ENCODE measurements at places on chromosomes 11 and 22. TPM values are rescaled to one million over a fixed set of nuclear protein-coding genes. Genes with fewer than 3 reads are reported as not detected.

Gene SPDYC
- total RNA-seq: not detected

Gene RIMBP3B
- not detected for total RNA-seq

Gene MS4A4A
- not detected for total RNA-seq

Gene DLG2
- total RNA-seq: 0.21 TPM

Gene THRSP
- not detected for total RNA-seq

Gene RASSF7
- total RNA-seq: 37.3 TPM

Gene LRFN4
- 11.1 TPM for total RNA-seq

Gene TRPM5
- not detected for total RNA-seq

Gene OR6A2
- total RNA-seq: not detected

Gene C22orf15
- 0.35 TPM for total RNA-seq

Gene ANGPTL5
- total RNA-seq: not detected

Gene TBCEL
- 9.7 TPM for total RNA-seq

- DNase-seq: no peak
Measured at GRCh38 chr22:44349594-44349993, 36.8 kb upstream of the SHISAL1 start.

- no peak for DNase-seq
Measured at GRCh38 chr11:60838132-60838531, 3.8 kb upstream of the CCDC86 start.

- no peak for DNase-seq
Measured at GRCh38 chr11:66614073-66614472, 2.4 kb upstream of the RBM14 start.

- DNase-seq: peak; percentile 40
Measured at GRCh38 chr11:130673698-130674097, 225.3 kb downstream of the ADAMTS15 start.

DNA sequence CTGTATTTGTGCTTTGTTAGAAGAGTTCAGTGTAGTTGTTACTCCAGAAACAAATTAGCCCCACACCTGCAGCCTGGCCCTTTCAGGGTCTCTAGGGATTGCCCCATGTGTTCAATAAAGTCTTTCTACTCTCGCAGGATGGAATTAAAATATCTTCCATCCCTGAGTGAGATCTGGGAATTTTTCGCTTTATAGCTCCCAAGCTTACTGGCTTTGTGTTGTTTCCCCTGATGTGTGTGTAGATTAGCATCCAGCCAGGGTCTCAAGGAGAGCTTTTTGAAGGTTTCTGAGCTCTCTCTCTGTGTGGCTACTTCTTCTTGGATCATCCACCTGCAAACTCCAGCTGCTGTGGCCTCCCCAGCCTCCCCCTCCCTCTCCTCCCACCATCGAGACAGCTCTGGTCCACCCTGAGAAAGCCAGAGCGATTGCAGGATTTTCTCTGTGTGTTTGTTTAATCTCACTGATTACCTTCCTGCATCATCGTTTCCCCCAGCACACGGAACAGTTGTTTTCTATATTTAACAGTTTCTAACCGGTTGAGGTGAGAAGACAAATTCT is 553.5 kb downstream of the TBC1D22A start:
- DNase-seq: no peak

DNA sequence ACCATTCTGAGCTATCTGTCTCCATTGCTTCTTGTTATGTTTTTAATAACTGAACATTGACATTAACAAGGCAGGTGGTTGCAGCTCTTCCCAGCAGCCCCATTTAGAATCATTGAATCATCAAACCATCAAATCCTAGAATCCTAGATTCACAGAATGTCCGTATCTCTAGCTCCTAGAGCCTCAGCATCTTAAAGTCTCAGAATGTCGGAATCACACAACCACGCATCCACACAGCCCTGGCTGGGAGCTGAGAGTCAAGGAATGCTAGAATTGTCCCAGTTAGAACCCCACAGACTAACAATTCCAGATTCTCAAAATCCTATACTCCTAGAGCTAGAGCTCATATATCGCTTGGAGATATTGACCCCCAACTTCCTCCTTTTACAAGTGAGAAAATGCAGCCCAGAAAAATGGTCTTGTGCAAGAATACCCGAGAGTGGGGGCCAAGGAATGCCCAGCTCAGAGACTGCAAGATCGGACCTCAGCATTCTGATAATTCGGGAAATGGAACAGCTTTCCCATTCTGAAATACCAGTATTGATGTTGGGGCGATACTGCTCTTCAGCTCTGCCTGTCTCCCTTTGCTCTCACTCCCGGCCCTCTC is 38.8 kb downstream of the PDE2A start:
- DNase-seq: no peak

DNA sequence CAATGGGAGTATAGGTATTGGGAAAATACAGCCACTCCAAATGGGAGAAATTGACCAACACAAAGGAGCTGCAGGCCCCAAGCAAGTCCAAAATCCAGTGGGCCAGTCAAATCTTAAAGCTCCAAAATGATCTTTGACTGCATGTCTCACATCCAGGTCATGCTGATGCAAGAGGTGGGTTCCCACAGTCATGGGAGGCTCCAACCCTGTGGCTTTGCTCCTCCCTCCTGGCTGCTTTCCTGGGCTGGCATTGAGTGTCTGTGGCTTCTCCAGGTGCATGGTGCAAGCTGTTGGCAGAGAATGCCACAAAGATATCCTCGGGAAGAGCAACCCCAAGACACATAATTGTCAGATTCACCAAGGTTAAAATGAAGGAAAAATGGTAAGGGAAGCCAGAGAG is 80.8 kb downstream of the IGLL5 start:
- no peak for DNase-seq

GRCh38 chr11:118572981-118573550 is 857 bp downstream of the ARCN1 start:
- DNase-seq: peak; percentile 42

GRCh38 chr11:19079643-19080440 is 19.3 kb upstream of the MRGPRX2 start:
- DNase-seq: peak; percentile 93

DNA sequence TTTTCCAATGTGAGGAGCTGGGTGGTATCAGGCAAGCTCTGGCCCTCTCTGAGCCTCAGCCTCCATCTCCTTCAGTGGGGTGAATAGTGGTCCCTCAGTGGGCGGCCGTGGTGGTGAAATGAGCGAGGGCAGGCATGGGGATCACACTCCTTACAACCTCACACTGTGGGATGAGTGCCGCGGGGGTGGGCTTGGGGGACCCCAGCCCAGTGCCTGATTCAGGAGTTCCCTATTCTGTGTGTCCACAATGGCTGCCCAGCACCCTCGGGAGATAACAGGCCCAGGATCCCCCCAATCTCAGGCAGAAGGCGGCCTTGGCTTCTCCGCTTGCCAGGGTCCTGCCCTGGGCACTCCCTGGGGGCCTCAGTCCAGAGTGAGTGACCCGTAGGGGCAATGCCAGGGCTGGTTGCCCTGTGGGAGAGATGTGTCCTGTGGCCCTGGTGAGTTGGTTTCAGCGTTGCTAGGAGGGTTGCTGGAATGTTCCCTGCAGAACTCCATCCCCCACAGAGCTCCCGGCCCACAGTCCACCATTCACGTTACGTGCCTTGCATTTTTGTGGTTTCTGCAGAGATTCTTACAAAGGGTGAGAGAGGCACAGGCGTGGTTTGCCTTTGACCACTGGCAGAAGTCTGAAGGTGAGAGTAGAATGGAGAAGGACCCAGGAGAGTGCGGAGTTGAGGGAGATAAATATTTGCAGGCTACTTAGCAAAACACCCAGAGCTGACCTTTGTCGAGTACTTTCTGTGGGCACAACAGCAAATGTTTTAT is 2.9 kb downstream of the ALDH3B1 start:
- DNase-seq: peak; percentile 76

GRCh38 chr11:96134602-96135001 is 208.4 kb downstream of the MAML2 start:
- DNase-seq: peak; percentile 55

- DNase-seq: no peak
Measured at GRCh38 chr11:87290304-87290922, 252.7 kb downstream of the TMEM135 start.

DNA sequence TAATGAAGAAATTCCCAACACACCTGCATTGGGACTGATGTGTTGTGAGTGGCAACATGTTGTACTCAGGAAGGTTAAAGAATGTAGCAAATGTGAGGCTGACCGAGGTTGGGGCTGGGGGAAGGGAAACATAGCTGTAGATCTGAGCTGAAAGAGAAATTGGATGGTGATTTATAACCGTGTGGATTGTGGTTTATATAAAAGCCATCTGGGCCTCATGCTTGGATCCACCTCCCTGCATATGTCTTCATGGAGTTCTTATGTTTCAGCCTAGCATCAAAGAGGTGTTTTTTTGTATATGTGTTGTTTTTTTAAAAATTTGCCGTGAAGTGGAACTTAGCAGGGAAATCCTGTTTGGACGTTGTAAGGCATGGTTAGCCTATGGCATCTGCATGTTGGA is 141.3 kb downstream of the NAV2 start:
- no peak for DNase-seq

DNA sequence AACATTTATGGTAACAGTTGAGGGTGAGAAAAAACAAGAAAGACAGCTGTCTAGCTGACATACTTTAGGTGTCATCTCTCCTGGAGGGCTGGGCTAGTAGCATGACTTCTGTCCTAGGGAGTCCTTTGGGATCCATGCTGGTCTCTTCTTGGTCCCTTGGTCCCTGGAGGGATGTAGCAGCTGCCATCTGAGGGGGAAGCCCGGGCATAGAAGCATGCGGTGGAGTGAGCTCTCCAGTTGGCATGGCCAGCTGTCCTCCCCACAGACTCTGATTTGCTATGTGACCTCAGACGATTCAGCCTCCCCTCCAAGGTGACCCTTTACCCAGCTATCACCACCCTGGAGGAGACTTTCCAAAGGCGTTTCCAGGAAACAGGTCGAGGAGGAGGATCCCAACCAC is 28.7 kb downstream of the POU2F3 start:
- no peak for DNase-seq

GRCh38 chr11:86162239-86162638 is 82.3 kb upstream of the EED start:
- DNase-seq: peak; percentile 81

- no peak for DNase-seq
Measured at GRCh38 chr22:36252754-36253522, at the start of gene APOL1. TSS of gene APOL1 (plus strand) at chr22:36253133. CDS start at chr22:36254956, 1,823 bp downstream.

DNA sequence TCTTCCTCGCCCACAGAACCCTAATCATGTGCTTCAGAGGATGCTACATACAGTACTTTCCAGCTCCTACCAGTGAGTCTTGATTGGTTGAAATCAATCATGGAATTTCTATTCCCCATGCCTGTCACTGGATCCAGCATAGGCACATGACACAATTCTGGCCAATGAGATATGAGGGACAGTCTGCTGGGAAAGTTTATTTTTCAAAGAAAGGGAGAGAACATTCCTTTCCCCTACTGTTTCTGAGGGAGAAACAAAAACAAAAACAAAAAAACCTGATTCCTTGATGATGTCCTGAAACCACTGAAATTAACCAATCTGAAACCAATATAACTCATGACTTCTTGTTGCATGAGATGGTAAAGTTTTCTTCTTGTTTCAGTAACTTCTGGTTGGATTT is 3.3 kb upstream of the RCN1 start:
- DNase-seq: no peak

- DNase-seq: peak; percentile 77
Measured at GRCh38 chr11:70399681-70400112, 1.4 kb downstream of the CTTN start.

DNA sequence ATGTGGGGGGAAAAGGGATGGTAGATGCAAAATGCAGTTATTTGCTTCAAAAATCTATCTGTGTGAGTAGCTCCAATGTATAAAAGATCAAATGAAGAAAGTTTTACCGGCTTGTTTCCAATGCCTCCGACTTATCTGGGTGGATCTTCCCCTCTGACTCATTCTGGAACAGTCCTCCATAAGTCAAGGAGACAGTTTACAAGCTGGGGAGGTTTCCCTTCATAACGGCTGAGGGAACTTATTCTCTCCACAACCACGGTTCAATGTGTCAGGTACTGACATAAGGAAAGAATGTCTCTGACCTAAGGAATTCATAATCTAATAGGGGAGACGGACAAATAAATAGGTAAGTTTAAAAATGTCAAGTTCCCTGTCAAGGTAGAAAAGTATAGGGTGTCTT is 49.7 kb upstream of the BIRC3 start:
- DNase-seq: peak; percentile 79

- DNase-seq: no peak
Measured at GRCh38 chr11:20109731-20110445, 50.4 kb downstream of the DBX1 start.

DNA sequence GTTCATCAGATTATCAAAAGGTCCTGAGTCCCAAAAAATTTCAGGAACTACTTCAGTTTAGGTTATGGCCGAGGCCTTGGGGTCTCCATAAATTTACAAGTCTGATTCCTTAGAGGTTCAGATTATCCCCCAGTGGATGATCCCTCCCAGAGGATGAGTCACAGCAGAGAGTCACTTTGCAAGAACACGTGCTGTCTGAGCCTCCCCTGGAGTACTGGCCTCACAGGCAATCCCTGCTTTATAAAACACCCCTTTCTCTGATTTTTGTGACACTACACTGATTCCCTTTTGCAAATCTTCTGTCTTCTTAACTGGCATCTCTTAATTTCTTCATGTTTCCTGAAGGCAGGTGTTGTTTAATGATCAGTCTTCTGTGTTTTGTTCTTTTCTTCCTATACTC is 45.3 kb downstream of the CCDC34 start:
- DNase-seq: no peak

GRCh38 chr11:64734811-64735724 is 8.9 kb downstream of the RASGRP2 start:
- no peak for DNase-seq

DNA sequence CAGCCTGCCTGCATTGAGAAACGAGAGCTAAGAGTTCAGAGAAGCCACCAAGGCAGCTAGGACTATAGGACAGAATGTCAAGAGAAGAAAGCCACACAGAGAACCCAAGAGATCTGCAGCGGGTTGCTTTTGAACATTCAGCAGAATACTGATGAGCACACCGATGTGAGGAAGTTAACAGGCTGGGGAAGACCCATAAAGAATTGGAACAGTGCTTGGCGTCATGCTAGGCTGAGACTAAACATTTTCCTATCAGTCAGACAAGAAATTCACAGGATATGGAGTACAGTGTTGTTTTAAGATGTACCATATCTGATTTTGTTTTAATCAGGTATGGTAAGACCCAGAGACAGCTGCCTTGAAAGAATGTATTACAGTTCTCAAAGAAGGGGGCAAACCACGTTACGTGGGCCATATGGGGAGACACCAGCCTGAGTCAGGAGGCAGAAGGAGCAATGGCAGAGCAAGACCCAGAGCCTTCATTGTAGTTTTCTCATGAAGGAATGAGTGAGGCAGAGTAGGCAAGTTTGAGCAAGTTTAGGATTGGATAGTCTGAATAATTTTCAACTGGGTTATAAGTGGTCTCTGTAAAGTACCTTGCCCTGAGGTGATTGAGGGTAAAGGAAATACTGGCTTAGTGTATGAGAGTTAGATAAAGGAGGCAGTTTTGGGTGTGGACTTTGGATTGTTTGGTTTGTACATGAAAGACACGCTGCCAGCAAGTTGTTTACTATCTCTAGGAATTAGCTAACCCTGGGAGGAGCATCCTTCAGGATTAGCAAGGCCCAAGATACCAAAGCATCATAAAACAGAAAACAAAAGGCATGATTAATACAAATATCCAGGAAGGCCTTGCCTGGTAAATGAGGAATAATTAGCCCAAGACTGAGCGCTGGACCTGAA is 14.3 kb downstream of the LRRC75B start:
- DNase-seq: peak; percentile 99

GRCh38 chr11:32829680-32830412 is at the start of gene PRRG4:
TSS of gene PRRG4 (plus strand) at chr11:32829927. CDS start at chr11:32830530, 603 bp downstream.
- DNase-seq: peak; percentile 71

GRCh38 chr11:45847911-45848316 is 639 bp downstream of the CRY2 start:
- DNase-seq: peak; percentile 42

All from foreskin keratinocyte (primary cell).